ENCODE measurements at places on chromosomes 3 and 15. TPM values are rescaled to one million over a fixed set of nuclear protein-coding genes. Genes with fewer than 3 reads are reported as not detected.

Gene CPNE4
- not detected for total RNA-seq

Gene RHOV
- not detected for total RNA-seq

Gene LDHAL6B
- not detected for total RNA-seq

DNA sequence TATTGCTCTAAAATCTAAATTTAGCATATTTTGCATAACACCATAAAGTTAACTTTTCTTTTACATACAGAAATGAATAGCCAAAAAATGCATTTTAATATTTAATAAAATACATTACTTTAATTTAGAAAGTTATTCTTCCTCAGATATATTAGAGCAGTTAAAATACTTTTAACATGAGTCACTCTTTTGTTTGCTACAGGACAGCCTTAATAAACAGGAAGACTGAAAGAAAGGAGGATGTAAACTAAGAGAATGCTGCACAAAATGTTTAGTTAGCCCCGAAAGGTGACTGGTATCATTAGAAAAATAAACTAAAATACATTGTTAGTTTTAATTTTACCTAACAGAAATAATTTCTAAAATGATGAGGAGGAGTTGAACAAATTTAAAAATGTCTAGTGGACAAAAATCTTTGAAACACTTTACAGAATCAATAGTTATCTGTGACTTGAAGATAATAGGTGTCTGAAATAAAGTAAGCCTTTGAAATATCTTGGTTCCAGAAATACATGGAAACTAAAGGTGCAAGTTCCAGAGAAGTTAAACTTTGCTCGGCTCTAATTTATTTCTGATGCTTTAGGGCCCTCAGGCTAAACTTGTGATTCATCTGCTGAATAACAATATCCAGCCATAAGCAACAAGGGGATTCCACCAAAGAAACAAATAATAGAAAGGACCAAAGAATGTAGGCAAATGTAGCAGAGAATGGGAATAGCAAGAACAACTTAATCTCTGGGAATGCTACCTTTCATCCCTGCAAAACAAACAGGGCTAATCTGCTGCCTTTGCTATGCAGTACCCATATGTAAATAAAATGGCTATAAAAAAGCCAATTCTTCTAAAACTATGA is 138.3 kb upstream of the UBP1 start:
- no peak for DNase-seq

DNA sequence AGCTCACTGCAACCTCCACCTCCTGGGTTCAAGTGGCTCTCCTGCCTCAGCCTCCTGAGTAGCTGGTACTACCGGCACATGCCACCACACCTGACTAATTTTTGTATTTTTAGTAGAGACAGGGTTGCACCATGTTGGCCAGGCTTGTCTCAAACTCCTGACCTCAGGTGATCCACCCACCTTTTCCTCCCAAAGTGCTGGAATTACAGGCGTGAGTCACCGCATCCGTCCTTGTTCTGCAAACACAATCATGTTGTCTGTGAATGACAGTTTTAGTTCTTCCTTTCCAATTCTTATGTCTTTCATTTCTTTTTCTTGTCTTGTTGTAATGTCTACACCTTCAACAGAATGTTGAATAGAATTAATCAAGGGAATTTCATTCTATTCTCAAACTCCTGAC is 16.3 kb upstream of the SMCO1 start:
- DNase-seq: no peak

DNA sequence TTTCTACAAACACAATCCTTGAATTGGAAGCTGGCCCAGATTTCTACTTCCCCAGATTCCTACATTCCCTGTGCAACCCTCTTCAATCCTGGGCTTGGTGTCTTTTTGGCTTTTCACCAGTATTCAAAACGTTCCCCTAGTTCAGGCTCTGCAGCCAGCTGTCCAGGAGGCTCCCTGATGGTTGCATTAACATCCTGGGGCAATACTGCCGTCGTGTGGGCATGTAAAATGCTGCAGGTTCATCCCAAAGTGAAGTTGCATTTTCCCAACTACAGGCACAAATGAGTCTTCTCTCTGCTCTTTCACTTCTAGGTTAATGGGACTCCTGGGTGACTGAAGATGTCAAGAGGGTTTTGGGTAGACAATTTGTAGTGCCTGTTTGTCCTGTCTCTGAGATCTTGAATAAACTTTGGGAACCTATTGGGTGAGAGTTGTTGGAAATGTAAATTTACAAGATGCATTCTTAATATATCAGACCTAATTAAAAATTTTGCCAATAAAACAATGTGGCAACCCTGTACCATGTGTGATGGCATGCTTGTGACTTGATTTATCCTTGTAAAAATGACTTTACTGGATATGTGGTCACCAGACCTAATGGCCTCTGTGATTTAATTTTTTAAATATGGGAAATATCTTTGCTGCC is 28.6 kb downstream of the SOX14 start:
- DNase-seq: peak; percentile 28

- no peak for DNase-seq
Observed at GRCh38 chr15:36332301-36332700, 247.1 kb upstream of the CDIN1 start.

- DNase-seq: no peak
Observed at GRCh38 chr15:78850352-78850751, 22.3 kb upstream of the MORF4L1 start.

DNA sequence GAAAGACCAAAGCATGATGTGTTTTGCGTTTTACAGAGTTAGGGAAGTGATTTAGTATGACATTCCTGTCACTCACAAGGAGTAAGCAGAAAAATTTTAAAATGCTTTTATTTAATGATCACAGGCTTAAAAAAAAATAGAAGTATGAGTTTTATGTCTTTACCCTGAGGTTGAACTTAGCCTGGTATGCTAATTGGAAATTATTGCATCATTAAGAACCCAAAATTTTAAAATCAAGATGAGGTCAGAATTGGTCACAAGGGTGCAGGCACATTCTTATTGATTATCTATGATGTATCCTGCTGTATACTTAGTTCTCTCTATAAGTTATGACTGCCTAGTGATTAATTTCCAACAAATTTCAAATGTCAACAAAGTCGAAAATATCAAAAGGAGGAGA is 585.6 kb upstream of the ALCAM start:
- DNase-seq: no peak

GRCh38 chr3:32175607-32176197 is 62.8 kb upstream of the CMTM8 start:
- peak; percentile 75 for DNase-seq
